ENCODE measurements at places on chromosomes 11 and 22. TPM values are rescaled to one million over a fixed set of nuclear protein-coding genes. Genes with fewer than 3 reads are reported as not detected.

The OR51B2 gene
- not detected for total RNA-seq

GRCh38 chr11:31236143-31236542 is 133.4 kb downstream of the DCDC1 start:
- no peaks in the 10 kb centered on the region for H3K27me3 ChIP-seq
- DNase-seq: no peak
- H3K4me3 ChIP-seq: no peak overlapping the region
- H3K36me3 ChIP-seq: no peaks in the 10 kb centered on the region
- no peak overlapping the region for H3K27ac ChIP-seq

DNA sequence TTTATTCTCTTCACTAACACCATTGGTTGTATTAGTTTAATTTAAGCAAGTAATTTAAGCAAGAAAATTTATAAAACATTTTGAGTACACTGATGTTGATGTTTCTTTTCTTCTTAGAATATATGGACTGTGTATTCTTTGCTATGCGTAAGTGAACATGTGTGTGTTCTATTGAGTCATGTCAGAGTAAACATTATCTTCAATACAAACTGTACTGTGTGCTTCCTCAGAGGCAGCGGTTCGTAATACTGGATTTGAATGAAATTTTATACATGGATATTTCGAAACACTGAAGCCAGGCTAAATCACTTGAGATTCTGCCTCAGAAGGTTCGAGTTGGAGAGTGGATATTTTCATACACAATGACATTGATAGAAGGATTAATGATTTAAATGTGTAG is 452.6 kb downstream of the LUZP2 start:
- no peaks in the 10 kb centered on the region for H3K4me1 ChIP-seq
- no peaks in the 10 kb centered on the region for H3K27me3 ChIP-seq
- H3K36me3 ChIP-seq: no peaks in the 10 kb centered on the region
- no peak overlapping the region for H3K4me3 ChIP-seq
- H3K27ac ChIP-seq: no peak overlapping the region
- DNase-seq: no peak

GRCh38 chr11:12069066-12069676 is 41.2 kb upstream of the MICAL2 start:
- H3K27ac ChIP-seq: no peak overlapping the region
- H3K36me3 ChIP-seq: no peaks in the 10 kb centered on the region

- H3K27ac ChIP-seq: no peak overlapping the region
- no peak for DNase-seq
- H3K27me3 ChIP-seq: no peaks in the 10 kb centered on the region
- no peaks in the 10 kb centered on the region for H3K4me1 ChIP-seq
- H3K4me3 ChIP-seq: no peak overlapping the region
- no peaks in the 10 kb centered on the region for H3K36me3 ChIP-seq
These were observed 26.9 kb downstream of the CBX7 start for GRCh38 chr22:39125622-39126021.
